ENCODE measurements at places on chromosomes 2 and 18. TPM values are rescaled to one million over a fixed set of nuclear protein-coding genes. Genes with fewer than 3 reads are reported as not detected.

DNA sequence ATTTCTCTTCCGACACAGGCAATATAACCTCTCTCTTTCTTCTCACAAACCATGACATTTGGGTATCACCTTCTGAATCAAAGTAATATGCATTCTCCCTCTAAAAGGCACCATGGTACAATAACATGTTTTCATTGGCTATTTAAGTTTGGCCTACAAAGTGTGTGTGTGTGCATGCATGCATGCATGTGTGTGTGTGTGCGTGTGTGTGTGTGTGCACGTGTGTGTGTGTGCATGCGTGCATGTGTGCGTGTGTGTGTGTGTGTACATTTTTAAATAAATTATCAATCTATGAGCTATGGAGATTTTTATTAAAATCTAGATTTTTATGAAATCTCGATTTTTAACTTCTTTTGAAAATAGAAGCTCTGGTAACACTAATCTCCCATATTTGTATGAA lies 745.3 kb upstream of the ZEB2 start:
- ATAC-seq = no peak

- no peak for ATAC-seq
Observed at GRCh38 chr2:75287624-75288316, 88.5 kb upstream of the TACR1 start.

GRCh38 chr2:74538881-74539339 lies 9.2 kb downstream of the HTRA2 start:
- no peak for ATAC-seq

DNA sequence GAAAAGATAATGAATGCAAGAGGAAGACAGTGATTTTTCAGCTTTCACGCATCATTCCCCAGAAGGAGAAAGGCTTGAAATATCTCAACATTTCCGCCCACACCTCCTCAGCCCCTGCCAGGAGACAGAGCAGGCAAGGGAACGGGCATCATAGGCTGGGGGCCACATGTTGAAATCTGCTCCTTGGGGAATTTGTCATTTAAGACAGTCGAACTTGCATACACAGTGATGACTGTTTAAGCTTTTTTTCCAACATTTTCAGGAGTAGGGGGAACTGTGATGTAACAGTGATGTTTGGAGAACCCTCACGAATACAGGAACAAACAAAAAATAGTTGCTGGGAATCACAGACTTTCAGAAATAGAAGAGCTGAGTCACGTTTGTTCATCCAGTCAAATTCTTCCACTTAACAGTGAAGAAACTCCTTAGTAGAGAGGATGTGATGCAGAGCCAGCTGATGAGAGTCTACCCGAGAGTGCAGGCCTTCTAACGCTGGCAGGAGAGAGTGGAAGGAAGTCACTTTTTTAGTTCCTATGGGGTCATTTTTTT lies 266.8 kb downstream of the ALPK2 start:
- peak; percentile 20 for ATAC-seq

The MPP4 gene
- 0.11 TPM for total RNA-seq

- ATAC-seq = no peak
Observed at GRCh38 chr2:17122887-17123501, 395.2 kb downstream of the RAD51AP2 start.

- ATAC-seq = no peak
Observed at GRCh38 chr2:3602553-3603339, 7.8 kb downstream of the COLEC11 start.

The ALPI gene
- 0.49 TPM for total RNA-seq

The CENPA gene
- 1.9 TPM for total RNA-seq

- ATAC-seq = no peak
Observed at GRCh38 chr2:121558329-121558728, 27.6 kb downstream of the RNU4ATAC start.

DNA sequence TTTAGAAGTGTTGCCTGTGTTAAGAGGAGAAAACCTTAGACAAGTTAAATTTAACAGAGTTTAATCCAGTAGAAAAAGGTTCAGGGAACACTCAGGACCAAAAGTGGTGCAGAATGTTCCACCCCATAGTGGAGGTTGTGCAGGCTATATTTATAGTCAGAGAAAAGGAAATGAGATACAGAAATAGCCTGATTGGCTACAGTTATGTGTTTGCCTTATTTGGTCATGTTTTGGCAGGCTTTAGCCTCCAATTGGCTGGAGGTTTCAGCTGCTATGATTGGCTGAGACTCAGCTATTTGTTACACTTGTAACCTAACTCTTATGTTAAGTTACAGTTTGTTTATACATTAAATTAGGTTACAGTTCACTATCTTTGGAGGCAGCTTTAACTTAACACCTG lies 4.2 kb downstream of the STAMBP start:
- ATAC-seq = no peak

GRCh38 chr18:43420950-43421349 lies 143.7 kb upstream of the SYT4 start:
- no peak for ATAC-seq

- no peak for ATAC-seq
Observed at GRCh38 chr2:208935531-208935930, 488.3 kb upstream of the MAP2 start.

DNA sequence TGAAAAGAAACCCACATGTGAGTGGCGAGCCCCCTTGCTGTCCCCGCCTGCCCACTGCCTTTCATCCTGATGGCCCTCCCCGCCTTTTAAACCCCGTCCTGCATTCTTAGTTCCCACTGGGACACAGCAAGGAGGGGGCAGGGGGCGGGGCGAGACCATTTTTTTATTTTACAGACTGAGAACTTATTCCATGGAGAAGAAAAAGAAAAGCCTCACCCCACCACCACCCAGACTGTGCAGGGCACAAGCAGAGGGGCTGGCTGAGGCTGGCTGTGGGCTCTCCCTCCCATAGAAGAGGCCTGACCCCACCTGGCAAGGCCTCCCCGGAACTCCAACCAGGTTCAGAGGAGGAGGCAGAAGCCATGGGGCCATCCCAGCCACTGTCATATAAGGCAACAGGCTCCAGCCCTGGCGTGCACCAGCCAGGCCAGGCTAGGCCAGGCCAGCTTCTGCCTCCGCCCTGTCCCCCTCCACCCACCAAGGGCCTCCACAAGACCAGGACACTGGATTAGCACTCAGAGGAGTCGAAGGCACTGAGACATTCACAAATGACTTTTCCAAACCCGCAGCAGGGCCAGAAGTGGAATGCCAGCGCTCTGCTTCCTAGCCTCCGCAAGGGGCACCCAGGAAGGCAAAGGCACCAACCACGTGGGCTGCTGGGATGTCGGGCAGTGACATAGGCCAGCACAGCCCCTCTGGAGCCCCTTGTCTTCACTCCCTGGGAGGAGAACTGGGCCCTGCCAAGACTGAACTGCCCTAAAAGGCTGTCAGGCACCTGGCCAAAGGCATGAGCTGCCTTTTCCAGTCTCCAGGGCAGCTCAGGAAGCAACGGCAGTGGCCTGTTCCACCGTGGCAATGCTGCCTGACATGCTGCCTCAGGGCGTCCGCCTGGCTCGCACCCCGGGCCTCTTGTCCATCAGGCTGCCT lies 37.5 kb upstream of the SEMA4C start:
- peak; percentile 96 for ATAC-seq

The AFF3 gene
- total RNA-seq = 27.3 TPM

The CRYBA2 gene
- total RNA-seq = 0.87 TPM

The ACTG2 gene
- total RNA-seq = 3.9 TPM

DNA sequence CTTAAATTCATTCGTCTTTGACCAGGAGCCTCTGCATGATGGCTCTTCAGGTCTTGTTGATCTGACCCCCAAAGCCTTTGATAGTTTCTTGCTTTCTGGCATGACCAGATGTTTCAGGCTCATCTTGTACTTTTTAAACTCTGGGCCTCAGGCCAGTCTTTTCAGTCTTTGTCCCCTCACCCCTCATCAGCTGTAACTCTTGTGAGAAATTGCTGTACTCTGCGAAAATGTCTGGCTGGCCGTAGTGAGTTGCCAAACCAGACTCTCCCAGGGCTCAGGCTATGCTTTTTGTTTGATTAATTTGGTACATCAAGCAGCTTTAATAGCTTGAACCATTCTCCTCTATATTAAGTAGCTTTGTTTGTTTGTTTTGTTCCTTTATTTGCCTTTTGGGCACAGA lies 75.9 kb downstream of the BABAM2 start:
- no peak for ATAC-seq

The CTLA4 gene
- total RNA-seq = not detected

DNA sequence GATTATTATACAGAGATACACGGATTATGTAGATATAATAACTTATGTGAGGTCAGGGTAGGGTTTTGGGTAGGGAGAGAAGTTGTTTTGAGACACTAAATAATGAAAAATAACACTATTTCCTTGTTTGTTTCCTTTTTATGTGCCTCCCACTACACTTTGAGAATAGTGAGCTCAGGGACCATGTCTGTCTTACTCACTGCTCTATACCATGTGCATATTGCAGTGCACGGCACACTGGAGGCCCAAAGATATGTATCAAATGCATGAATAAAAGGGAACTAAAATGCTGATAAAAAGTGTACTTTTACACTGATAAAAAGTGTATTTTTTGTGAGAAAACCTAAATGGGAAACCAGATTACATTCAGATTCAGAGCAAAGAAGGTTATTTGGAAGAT lies 151.4 kb upstream of the NABP1 start:
- no peak for ATAC-seq

DNA sequence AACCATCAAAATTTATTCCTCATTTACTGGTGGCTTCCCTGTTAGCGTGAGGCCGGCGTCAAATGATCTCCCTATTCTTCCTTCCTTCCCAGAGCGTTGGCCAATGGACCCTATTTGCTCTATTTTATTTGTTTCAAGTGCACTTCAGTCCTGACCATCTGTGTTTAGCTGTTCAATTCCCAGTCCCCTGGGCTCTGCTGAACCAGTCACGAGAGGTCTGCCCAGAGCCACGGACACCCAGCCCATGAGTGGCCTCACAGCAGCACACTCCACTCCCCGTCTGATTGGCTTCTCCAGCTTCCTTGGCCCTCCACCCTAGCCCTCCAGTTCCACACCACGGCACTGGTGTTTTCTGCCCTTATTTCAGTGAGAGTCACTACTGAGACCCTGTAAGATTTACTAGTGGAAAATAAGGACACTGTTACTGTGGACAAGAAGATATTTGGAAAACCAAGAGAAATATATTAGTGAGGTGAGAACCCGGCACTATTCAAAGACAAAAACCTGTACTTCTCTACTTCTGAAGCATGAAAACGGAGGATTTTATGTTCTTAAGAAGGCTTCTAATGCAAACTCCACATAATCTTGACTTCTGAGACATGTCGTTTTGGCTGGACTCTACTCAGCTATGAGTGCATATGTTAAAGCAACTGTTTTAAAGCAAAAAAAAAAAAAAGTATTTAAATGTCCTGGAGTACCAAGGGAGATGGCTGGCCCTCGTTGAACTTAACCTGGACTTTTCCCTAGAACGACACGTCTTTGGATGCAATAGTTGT lies 86.6 kb downstream of the COL6A3 start:
- ATAC-seq = no peak
